Kidney (tissue), 22 donors: ENCODE measurements at places on chromosomes 5 and 9. TPM values are rescaled to one million over a fixed set of nuclear protein-coding genes. Genes with fewer than 3 reads are reported as not detected.

GRCh38 chr5:59830536-59831200, 62.9 kb downstream of the PDE4D start:
- no peak overlapping the region for H3K27ac ChIP-seq
- no peaks in the 10 kb centered on the region for H3K27me3 ChIP-seq
- H3K4me1 ChIP-seq: peaks cover 4% of the 10 kb centered on the region
- no peak for DNase-seq

GRCh38 chr5:28737222-28737621, 1698.8 kb upstream of the CDH9 start:
- no peak overlapping the region for H3K27ac ChIP-seq
- no peak overlapping the region for H3K4me3 ChIP-seq
- no peak for DNase-seq
- H3K4me1 ChIP-seq: no peaks in the 10 kb centered on the region
- H3K27me3 ChIP-seq: no peaks in the 10 kb centered on the region
- H3K36me3 ChIP-seq: no peaks in the 10 kb centered on the region

- H3K4me3 ChIP-seq: no peak overlapping the region
- H3K27ac ChIP-seq: no peak overlapping the region
- DNase-seq: no peak
These were observed 36.7 kb downstream of the BRINP1 start for GRCh38 chr9:119332522-119332921.

- peaks cover 10% of the 10 kb centered on the region for H3K4me1 ChIP-seq
- H3K36me3 ChIP-seq: no peaks in the 10 kb centered on the region
- H3K4me3 ChIP-seq: no peak overlapping the region
- no peak for DNase-seq
- no peak overlapping the region for H3K27ac ChIP-seq
These were observed 14.0 kb upstream of the TCF7 start for GRCh38 chr5:134100283-134101091.

GRCh38 chr5:126988021-126988569, 42.3 kb downstream of the MARCHF3 start:
- no peaks in the 10 kb centered on the region for H3K27me3 ChIP-seq
- no peaks in the 10 kb centered on the region for H3K4me1 ChIP-seq
- H3K4me3 ChIP-seq: no peak overlapping the region

Gene PIGO
- total RNA-seq: 34.9 TPM

Gene DMRTA1
- total RNA-seq: 2.3 TPM

Gene SAP30L
- total RNA-seq: 33.0 TPM

Gene IRGM
- total RNA-seq: 0.44 TPM

Gene SIT1
- 3.1 TPM for total RNA-seq

Gene CXCL14
- 104 TPM for total RNA-seq
